Stimulated activated memory B cell treated with anti-CD40 and anti-IgM and Interleukin-4, amounts not matched to agents 10 μg/mL and 1 μg/mL and 100 μg/mL, for 72 hours (primary cell): ENCODE measurements at places on chromosomes 12 and 14.

DNA sequence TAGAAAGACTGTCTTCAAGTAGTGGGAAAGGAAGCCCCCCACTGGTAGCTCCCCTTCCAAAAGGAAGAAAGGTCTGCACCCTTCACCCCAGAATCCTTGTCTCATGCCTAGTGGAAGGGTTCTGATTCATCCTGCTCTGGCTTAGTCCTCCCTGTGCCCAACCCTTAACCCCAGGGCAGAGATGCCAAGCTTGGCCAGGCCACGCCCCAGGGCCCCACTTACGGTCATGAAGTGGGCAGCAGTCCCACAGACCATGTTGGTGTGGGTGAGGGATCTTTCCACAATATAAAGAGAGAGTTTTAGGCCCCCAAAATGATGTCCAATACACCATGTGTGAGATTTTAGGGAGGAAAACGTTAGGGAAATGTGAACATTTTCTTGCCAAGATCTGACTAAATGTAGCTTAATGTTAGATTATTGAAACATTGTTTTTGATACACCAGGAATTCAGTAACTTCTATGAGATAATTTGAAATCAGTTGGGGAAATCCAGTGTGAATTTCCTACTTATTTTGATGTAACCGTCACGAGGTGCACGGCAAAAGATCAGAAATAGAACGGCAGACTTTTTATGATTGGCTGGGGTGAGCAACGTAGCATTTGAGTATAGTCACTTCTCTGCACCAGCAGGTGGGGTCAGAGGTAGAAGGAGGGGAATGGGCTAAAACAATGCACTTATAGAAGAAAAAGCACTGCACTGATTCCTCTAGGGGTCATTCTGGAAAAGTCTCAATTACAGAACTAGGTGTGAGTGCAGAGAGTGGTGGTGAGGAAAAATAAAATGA is 8.2 kb upstream of the SSPN start:
- H3K4me3 ChIP-seq, result no peak overlapping the region
- no peak for ATAC-seq
- peaks cover 18% of the 10 kb centered on the region for H3K4me1 ChIP-seq
- no peaks in the 10 kb centered on the region for H3K36me3 ChIP-seq
- H3K27me3 ChIP-seq, result no peaks in the 10 kb centered on the region
- peak overlapping the region; percentile 24 for H3K27ac ChIP-seq

DNA sequence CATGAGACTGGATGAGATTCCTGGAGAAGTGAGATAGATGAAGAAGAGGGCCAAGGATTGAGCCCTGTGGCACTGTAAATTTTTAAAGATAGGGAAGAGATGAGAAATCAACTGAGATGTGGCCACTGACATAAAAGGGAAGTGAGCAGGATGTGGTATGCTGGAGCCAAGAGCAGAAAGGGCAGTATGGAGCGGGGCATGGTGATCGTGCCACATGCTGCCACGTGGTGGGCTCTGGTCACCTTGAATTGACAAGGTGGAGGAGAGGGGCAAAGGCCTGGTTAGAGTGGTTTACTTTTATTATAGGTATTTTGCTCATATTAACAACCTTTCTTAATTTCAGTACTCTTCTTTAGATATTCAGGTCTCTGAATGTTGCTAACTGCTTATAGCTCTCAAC is 257.9 kb downstream of the NEDD1 start:
- no peaks in the 10 kb centered on the region for H3K36me3 ChIP-seq
- no peak overlapping the region for H3K4me3 ChIP-seq
- H3K27ac ChIP-seq, result no peak overlapping the region
- no peaks in the 10 kb centered on the region for H3K4me1 ChIP-seq
- peak; percentile 51 for ATAC-seq

GRCh38 chr14:52266782-52267181 is 716 bp upstream of the PTGDR start:
- H3K27ac ChIP-seq, result no peak overlapping the region
- peaks cover 29% of the 10 kb centered on the region for H3K4me1 ChIP-seq

- ATAC-seq, result no peak
- H3K4me3 ChIP-seq, result no peak overlapping the region
- peaks cover 28% of the 10 kb centered on the region for H3K4me1 ChIP-seq
- no peak overlapping the region for H3K27ac ChIP-seq
- H3K27me3 ChIP-seq, result peaks cover 25% of the 10 kb centered on the region
- H3K36me3 ChIP-seq, result no peaks in the 10 kb centered on the region
Measured at GRCh38 chr14:22848351-22849164, 12.2 kb downstream of the MMP14 start.

- ATAC-seq, result no peak
- H3K36me3 ChIP-seq, result peaks cover 57% of the 10 kb centered on the region
- H3K4me1 ChIP-seq, result no peaks in the 10 kb centered on the region
- H3K4me3 ChIP-seq, result no peak overlapping the region
Measured at GRCh38 chr14:81485781-81486180, 47.9 kb downstream of the SEL1L start.

GRCh38 chr12:90058704-90059103 is 350.1 kb upstream of the ATP2B1 start:
- H3K36me3 ChIP-seq, result no peaks in the 10 kb centered on the region
- H3K27me3 ChIP-seq, result no peaks in the 10 kb centered on the region
- H3K4me1 ChIP-seq, result no peaks in the 10 kb centered on the region
- H3K4me3 ChIP-seq, result no peak overlapping the region

DNA sequence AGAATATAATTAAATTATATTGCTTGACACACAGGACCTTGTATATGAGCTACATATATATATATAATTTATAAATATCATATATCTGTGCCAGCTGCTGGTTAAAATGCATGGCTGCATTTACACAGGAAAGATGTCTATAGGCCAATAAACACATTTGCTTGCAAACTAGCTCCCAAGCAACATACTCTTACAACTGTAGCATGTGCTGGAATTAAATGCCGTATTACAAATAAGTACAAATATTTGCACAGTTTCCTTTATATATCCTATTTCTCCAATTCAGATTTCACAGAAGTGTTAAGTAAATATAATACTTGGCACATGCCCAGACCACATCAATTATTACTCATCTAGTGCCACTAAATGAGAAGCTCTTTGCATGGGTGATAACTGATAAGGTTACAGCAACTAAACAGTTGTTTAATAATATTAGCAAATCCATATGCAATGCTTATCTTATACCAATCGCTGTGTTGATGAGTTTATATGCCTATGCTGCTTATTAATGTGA is 66.7 kb upstream of the E2F7 start:
- no peaks in the 10 kb centered on the region for H3K36me3 ChIP-seq
- H3K4me3 ChIP-seq, result no peak overlapping the region
- no peak overlapping the region for H3K27ac ChIP-seq
- ATAC-seq, result no peak
- no peaks in the 10 kb centered on the region for H3K27me3 ChIP-seq
- H3K4me1 ChIP-seq, result no peaks in the 10 kb centered on the region

GRCh38 chr12:108697905-108698304 is 33.4 kb downstream of the CORO1C start:
- H3K36me3 ChIP-seq, result peaks cover 50% of the 10 kb centered on the region
- no peak overlapping the region for H3K27ac ChIP-seq
- H3K4me3 ChIP-seq, result no peak overlapping the region
- H3K4me1 ChIP-seq, result peaks cover 34% of the 10 kb centered on the region
- no peaks in the 10 kb centered on the region for H3K27me3 ChIP-seq

- H3K27me3 ChIP-seq, result no peaks in the 10 kb centered on the region
- H3K4me1 ChIP-seq, result peaks cover 27% of the 10 kb centered on the region
- H3K36me3 ChIP-seq, result no peaks in the 10 kb centered on the region
- peak overlapping the region; percentile 79 for H3K27ac ChIP-seq
Measured at GRCh38 chr12:116318576-116319232, 41.2 kb upstream of the MED13L start.

DNA sequence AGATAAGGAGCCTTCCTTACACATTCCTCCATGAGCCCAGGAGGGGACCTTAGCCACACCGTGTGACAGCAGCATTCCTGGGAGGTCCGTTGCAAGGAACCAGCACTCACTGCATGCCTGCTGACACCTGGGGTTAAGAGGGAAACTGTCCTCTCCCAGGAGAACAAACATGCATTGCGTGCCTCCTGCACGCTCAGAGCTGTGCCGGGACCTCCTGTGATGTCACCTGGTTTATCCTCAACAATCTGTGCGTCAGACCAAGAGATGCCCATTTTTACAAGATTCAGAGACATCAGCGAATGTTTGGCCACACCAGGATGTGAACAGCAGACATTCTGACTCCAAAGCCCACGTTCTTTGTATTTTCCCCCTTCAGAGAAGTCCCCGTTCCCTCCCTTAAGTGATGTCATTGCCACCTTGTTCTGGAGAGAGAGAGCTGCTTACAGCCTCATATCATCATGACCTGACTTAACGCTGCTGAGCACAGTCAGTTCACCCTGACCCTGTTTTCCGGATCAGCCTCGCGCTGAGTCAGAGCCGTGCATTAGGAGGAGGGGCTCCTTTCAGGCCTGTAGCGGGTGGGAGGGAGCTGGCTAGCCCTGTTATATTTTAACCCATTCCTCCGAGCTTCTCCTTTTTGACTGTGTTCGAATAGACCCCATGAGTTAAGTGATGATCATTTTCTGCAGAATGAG is 36.2 kb downstream of the TMEM120B start:
- peak; percentile 57 for ATAC-seq
- no peak overlapping the region for H3K4me3 ChIP-seq
- H3K4me1 ChIP-seq, result no peaks in the 10 kb centered on the region
- H3K36me3 ChIP-seq, result peaks cover 19% of the 10 kb centered on the region

GRCh38 chr12:94938583-94938982 is 64.9 kb downstream of the NDUFA12 start:
- H3K36me3 ChIP-seq, result peaks cover 1% of the 10 kb centered on the region
- H3K4me1 ChIP-seq, result peaks cover 11% of the 10 kb centered on the region
- H3K4me3 ChIP-seq, result no peak overlapping the region
- H3K27ac ChIP-seq, result no peak overlapping the region

DNA sequence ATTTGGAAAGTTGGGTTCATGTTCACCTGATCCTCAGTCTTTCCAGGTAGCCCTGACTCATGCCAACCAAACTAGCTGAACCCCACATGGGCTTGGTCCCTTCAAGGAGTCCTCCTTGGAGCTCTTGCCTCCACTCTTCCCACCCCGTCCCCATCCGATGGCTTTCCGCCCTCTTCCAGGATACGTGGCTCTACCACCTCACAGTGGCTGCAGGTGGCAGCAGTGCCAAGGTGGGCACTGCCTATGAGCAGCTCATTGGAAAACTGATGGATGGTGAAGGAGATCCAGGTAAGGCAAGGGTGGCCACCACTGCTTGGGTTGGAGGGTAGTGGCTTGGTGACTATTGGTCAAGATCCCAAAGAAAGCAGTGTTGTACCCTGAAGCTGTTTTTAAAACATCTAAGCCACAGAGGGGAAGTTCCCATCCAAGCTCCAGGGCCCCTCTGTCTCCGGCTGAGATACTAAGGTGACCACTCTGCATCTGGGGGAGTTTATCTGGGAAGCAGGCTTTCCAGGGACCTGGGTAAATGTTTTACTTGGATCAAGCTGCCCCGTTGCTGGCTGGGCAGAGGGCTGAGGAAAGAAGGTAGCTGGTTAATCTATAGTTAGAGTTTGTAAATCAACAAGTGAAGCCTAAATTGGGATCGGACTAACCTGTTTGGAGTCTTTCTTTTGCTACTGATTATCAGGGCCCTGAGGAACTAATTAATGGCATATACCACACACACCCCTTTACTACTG is 23.7 kb downstream of the PIGH start:
- ATAC-seq, result no peak
- peaks cover 2% of the 10 kb centered on the region for H3K4me1 ChIP-seq
- no peaks in the 10 kb centered on the region for H3K36me3 ChIP-seq
- H3K27me3 ChIP-seq, result peaks cover 7% of the 10 kb centered on the region

- ATAC-seq, result no peak
- no peak overlapping the region for H3K27ac ChIP-seq
- no peak overlapping the region for H3K4me3 ChIP-seq
Measured at GRCh38 chr14:64824471-64824870, 55.2 kb downstream of the SPTB start.

GRCh38 chr12:70101064-70101463 is 142.2 kb upstream of the CNOT2 start:
- no peaks in the 10 kb centered on the region for H3K36me3 ChIP-seq
- no peak for ATAC-seq
- H3K4me3 ChIP-seq, result no peak overlapping the region
- H3K27ac ChIP-seq, result no peak overlapping the region
